ENCODE measurements at places on chromosomes 1 and 21.
A peak's percentile ranks its signal among the peaks of the same experiment; 100 is the strongest.

DNA sequence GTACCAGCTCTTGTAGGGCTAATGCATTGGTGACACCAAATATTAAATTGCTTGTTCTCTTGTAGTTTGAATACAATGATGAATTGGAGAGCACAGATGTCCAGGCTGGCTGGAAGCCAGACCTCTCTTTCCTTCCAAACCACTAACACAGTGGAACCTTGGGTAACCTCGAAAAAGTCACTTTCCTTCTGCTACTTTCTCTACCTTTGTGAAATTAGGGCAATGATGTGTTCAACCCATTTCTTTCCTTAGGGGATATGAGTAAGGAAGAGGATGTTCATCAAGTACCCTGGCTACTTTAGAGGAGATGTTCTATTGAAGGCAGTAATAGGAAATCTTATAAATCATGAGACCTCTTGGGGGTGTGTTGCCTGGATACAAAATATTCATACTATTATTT is 55.7 kb downstream of the XCL2 start:
- no peak for DNase-seq

DNA sequence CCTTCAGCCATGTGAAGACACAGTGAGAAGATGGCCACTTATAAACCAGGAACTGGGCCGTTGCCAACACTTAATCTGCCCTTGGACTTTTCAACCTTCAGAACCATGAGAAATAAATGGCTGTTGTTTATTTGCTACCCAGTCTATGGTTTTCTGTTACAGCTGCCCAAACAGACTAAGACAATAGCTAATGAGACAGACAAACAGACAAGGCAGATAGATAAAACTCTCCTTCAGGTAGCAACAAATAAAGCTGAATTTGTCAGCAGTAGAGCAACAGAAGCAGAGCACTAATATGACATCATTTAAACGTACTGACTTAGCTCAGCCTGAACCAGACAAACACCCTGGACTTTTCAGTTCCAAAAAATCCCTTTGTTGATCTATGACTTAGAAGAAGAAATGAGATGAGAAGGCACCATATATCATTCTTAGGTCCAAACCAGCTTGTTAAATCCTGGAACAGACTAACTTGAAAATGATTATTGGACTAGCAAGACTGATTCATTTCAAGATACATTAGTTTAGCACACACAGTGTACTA is 27.0 kb downstream of the ZZZ3 start:
- no peak for DNase-seq

GRCh38 chr1:61141288-61142042 is 59.1 kb downstream of the NFIA start:
- DNase-seq: no peak

GRCh38 chr21:27831177-27831576 is 864.3 kb upstream of the ADAMTS5 start:
- DNase-seq: no peak

DNA sequence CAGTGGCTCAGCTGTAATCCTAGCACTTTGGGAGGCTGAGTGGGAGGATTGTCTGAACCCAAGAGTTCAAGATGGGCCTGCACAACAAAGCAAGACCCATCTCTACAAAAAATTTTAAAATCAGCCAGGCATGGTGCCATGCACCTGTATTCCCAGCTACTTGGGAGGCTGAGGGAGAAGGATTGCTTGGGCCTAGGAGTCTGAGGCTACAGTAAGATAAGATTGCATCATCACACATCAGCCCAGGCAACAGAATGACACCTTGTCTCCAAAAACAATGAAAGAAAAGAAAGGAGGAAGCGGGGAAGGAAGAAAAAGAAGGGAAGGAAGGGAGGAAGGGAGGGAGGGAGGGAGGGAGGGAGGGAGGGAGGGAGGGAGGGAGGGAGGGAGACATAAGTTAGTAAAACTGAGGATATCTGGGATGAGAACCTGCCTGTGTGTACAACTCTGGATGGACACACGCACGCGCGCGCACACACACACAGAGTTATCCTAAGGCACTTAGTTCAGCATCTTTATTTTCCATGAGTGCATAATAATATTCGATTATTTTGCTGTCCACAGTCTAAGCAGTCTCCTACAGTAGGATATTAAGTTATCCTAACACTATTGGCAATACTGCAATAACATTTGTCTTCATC is 92.9 kb upstream of the LBR start:
- DNase-seq: no peak

- no peak for DNase-seq
Measured at GRCh38 chr1:162712317-162713029, 78.0 kb upstream of the HSD17B7 start.

DNA sequence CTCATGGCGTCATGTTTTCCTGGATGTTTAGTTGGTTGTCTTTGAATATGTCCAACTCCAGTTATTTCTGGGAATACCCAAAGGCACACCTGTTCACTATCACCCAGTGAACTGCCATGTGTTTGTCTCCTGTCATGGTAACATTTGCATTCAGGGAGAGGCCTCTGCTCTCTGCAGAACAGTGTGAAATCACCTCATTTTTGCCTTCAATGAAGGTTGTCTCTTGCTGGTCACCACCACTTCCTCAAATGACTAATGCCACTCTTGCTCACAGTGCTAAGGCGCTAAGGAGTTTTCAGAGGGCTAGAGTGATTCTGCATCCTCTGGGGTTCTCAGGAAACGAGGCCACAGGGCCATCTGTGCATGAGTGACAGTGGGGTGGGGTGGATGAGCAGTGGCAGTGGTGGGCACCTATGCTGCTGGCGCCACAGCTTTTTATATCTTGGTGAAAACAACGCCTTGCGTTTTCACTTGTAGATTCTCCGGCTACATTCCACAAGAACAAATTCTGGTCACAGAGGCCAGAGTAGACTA is 60.0 kb upstream of the ATP5PO start:
- DNase-seq: no peak

DNA sequence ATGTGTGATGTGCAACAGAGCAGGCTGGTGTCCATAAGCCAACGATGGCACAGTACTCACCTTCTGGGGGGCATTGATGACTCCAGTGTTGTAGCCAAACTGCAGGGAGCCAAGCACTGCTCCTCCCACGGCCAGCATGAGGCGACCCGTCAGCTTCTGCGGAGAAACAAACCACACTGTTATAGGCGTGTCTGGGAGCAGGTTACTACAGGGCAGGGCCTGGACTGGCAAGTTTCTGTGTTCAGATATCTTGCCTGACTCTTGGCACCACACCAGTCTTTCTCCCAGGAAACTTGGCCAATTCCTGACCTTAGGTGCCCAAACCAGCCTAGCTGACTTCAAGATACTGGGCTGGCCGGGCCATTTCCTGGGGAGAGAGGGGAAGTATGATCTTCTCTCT is 15.5 kb downstream of the SLC2A1 start:
- DNase-seq: no peak

DNA sequence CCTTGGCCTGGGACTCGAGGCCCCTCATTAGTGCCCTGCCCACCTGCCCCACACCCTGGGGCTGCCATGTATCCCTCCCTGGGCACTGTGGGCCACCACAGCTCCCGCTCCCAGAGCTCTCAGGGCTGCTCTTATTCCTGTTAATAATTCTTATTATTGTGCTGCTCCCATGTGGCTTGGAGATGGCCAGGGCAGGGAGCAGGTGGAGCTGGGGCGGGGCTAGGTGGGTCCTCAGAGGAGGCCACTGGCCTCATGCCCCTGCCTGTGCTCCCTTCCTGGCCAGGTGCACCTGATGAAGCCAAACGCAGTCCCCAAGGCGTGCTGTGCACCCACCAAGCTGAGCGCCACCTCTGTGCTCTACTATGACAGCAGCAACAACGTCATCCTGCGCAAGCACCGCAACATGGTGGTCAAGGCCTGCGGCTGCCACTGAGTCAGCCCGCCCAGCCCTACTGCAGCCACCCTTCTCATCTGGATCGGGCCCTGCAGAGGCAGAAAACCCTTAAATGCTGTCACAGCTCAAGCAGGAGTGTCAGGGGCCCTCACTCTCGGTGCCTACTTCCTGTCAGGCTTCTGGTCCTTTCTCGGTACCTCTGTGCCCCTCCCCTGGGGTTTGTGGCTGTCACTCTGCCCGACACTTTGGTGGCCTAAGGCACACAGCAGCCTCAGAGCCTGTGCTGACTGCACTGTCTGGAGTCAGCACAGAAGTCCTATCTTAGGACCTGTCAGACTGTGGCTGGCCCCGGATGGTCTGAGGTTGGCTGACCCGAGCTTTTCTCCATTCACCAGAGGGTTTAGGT is 34.1 kb downstream of the BMP8A start:
- no peak for DNase-seq

GRCh38 chr1:91402023-91402422 is 2.6 kb downstream of the HFM1 start:
- peak; percentile 12 for DNase-seq

GRCh38 chr1:25996966-25997827 is 666 bp downstream of the PAFAH2 start:
- DNase-seq: no peak

DNA sequence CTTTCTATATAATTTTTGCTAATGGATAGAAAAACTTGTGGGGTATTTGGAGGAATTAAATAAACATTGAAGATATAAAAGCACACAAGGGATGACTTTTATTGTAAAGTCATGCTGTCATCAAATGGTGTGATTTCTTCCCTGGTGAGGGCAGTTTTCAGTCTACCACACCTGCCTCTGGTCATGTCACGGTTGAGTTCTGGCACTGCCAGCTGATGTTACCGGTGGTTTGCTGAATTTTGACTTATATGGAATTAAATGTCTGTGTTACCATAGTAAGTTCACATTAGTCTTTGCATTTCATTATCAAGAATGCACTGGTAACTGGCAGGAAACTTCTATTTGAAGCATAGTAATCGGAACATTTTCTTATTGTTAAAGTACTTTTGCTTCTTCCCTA is 13.4 kb downstream of the S1PR1 start:
- DNase-seq: no peak

- no peak for DNase-seq
Measured at GRCh38 chr1:98388441-98388840, 273.1 kb upstream of the SNX7 start.

GRCh38 chr1:184988506-184988905 is 14.2 kb upstream of the NIBAN1 start:
- no peak for DNase-seq

GRCh38 chr21:46667741-46668380 is 32.4 kb downstream of the PRMT2 start:
- no peak for DNase-seq

GRCh38 chr1:63960326-63960725 is 186.5 kb downstream of the ROR1 start:
- no peak for DNase-seq

DNA sequence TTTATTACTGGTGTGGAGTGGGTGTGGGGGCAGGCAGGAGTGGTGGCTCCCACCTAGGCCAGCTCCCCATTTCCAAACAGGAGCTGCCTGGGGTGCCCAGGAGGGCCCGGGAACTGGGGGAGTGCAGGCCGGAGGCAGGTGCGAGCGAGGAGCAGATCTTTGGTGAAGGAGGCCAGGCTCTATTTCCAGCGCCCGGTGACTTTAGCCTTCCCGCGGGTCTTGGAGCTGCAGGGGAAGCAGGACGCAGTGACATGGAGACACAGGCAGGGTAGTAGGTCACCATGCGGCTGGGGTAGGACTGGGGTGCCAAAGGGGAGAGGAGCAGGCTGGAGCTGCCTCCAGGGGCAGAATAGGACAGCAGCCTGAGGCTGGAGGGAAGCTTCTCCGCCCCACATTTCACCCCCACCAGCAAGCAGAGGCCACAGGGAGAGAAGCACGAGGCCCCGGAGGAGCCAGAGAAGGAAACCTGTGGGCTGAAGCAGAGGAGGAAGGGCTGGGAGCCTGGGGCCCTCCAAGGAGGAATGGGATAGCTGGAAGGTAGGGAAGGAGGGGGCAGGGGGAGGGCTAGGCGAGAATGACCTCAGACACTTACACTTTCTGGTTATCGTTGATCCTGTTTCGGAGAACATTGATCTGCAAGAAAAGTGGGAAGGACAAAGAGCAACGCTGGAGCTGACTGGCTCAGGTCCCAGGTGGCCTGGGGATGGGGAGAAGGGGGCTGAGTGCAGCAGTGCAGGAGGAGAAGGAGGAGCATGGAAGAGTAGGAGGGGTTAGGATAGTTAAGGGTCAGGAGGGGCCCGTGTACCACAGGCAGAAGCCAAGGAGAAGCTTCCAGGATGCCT is 18.2 kb downstream of the TNNT2 start:
- DNase-seq: no peak

- no peak for DNase-seq
Measured at GRCh38 chr1:63662056-63662836, 69.0 kb downstream of the PGM1 start.

DNA sequence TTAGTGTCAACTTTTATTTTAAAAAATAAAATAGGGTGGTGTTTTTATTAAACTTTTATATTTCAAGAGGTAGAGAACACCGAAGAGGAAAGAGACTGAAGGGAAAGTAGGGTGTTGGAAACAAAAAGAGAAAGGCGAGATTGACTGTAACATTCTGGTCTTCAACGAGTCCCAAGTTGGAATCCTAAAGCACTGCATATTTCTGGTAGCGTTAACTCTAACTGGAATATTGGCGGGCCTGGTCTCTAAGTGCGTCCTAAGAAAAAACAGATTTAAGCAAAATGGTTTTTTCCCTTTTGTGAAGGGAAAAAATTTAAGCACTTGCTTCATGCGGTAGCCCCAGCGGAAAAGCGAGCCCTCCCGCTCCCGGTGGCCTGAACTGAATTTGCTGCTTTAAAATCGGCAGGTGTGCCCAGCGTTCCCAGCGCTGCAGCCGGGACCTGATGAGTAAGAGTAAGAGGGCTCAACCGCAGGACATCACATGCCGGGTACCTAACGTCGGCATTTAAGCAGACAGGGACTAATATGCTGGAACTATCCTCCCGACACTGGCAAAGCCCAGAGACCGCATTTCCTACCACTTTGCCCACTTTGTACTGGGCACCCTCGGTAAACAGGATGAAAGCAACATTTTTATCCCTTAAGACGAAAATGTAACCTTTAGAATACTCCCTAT is 30.5 kb upstream of the NFIA start:
- no peak for DNase-seq

- DNase-seq: no peak
Measured at GRCh38 chr1:22471078-22471477, 19.4 kb downstream of the ZBTB40 start.

- no peak for DNase-seq
Measured at GRCh38 chr1:101298663-101299062, 61.8 kb downstream of the S1PR1 start.

- DNase-seq: no peak
Measured at GRCh38 chr1:111723091-111723806, 15.9 kb downstream of the INKA2 start.

- no peak for DNase-seq
Measured at GRCh38 chr1:27346991-27347624, 5.3 kb downstream of the SYTL1 start.

- DNase-seq: no peak
Measured at GRCh38 chr21:32003411-32003810, 130.6 kb downstream of the HUNK start.

GRCh38 chr1:1996207-1996651 is 7.4 kb downstream of the CFAP74 start:
- DNase-seq: no peak

GRCh38 chr1:32939655-32940371 is 24.8 kb downstream of the RNF19B start:
- peak; percentile 95 for DNase-seq

- no peak for DNase-seq
Measured at GRCh38 chr1:74584185-74584584, 71.8 kb upstream of the LRRC53 start.

All from NCI-H524 treated with DMSO at 0.1 percent for 48 hours (cell line).